ENCODE measurements at places on chromosomes 2 and 18.

DNA sequence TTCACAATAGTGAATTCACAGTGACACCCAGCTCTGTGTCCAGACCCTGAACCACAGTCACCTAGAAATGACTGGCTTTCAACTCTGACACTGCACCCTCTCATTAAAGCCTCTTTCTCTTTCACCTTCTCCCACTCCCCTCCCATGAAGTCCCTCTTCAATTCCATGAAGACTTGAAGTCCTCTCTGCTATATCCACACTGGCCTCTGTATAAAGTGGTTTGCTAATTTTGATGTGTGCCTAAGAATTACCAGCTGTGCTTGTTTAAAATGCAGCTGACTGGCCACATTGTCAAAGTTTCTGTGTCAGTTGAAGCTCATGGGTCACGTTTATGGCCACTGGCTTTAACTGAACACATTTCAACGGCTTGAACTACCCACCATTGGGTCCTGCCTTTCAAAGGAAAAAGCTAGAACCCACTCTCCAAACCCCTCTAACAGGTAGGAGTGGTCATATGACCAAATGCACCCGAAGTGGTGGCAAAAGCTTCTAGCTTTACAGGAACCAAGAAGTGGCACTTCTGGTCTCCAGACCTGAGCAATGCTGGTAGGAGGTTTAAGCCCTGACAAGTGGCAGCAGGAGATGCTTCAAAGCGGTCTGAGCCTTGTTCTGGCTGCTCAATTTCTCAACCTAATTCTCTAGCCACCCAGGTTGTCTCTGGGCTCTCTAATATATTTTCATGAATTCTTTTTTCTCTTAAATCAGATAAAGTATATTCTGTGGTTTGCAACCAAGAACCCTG is 34.2 kb downstream of the B4GALT6 start:
- DNase-seq: no peak

- DNase-seq: no peak
Observed at GRCh38 chr2:134479696-134480330, 225.9 kb downstream of the MGAT5 start.

GRCh38 chr18:34859496-34859895 is 149.4 kb downstream of the DTNA start:
- no peak for DNase-seq

DNA sequence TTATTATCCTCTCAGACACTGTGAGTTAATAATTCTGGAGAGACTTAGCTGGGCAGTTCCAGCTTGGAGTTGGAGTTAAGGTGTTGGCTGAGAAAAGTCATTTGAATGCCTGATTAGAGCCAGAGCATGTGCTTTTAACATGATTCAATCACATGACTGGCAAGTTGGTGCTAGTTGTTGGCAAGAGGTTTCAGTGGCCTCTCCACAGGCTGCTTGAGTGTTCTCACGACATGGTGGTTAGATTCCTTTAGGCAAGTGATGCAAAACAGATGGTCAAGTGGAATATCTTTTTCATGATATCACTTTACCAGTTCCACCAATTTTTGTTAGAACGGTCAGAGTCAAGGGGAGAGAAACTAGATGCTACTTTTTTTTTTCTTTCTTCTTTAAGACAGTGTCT is 262.7 kb upstream of the FN1 start:
- no peak for DNase-seq

DNA sequence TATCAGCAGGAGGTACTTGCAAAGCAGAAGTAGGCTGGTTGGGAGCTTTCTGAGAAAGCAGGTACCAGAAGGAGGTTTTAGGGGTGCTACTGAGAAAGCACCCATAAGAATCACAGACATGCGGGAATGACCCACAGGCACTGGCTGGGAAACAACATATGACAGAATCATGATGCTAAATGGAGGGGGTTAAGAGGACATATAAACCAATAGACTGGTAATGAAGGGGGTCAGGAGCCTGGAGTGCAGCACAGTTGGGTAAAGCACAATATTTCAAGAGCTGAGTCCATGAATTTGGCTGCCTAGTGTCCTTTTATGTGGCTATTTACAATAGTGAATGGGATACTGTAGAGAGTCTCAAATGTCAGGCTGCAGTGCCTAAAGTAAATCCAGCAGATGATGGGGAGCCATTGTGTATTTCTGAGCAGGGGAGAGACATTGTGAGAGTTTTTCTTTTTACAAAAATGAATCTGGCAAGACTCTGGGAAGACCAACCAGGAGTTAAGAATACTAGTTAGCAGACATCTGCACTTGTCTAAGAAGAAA is 27.6 kb upstream of the GMCL1 start:
- DNase-seq: no peak

- no peak for DNase-seq
Observed at GRCh38 chr2:221107424-221107823, 464.7 kb downstream of the EPHA4 start.

DNA sequence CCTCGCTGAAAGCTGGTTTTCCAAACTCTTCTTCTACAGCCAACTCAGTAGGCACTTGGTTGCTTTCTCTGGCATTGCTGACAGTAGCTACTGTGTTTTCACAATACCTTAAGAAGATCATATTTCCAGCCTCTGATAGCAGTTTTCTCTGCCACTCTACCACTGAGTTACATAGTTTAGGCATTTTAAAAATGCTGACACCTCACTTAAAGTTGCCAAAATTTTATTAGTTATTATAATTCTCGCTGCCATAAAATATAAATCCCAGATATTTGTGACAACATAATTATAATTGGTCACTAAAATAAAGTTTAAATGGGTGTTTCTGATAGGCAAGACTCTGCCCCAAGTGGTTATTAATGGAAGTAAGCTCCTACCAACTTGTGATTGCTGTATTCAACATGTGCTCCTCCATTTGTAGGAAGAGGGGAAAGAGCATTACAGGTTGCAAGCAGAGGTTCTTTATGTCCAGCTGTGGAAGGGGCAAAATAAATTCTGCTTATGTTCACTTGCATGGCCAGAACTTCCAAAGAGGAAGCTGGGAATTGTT is 1202.8 kb downstream of the CNTNAP5 start:
- no peak for DNase-seq

- DNase-seq: no peak
Observed at GRCh38 chr18:59492756-59493421, 133.8 kb upstream of the LMAN1 start.

GRCh38 chr2:240959941-240960308 is 38.5 kb upstream of the SNED1 start:
- peak; percentile 59 for DNase-seq

DNA sequence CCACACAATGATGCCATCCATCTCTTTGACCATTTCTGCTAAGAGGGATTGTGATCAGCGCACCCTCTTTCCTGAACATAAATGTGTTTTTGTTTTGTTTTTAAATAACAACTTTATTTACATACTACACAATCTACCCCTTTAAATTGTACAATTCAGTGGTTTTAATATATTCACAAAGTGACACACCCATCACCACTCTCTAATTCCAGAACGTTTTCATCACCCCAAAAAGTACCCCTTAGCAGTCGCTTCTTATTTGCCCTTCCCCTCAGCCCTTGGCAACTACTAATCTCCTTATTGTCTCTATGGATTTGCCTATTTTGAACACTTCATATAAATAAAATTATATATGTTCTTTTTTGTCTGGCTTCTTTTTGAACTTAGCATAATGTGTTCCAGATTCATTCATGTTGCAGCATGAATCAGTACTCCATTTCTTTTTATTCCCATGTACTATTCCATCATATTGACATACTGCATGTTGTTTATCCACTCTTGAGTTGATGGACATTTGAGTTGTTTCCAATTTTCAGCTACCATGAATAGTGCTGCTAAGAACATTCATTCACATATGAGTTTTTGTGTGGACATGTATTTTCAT is 150.9 kb upstream of the NABP1 start:
- no peak for DNase-seq

- no peak for DNase-seq
Observed at GRCh38 chr2:133143645-133144044, 424.6 kb downstream of the NCKAP5 start.

DNA sequence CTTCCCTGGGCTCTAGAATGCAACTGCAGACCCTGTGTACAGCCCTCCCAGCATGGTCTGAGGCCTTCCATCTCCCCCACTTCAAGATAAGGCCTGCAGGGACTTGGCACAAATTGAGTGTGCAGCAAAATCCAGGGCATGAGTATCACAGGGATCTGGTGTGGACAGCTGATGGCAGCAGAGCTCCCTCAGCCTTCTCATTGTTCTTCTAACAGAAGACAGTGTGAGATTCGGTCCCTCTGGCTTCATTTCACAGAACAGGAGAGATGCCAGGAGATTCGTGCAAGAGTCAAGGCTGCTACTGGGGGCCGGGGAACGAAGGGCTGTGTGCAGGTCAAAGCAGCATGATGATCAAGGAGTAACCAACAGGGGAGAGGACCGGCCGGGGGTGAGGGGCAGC is 85.8 kb downstream of the UXS1 start:
- no peak for DNase-seq

DNA sequence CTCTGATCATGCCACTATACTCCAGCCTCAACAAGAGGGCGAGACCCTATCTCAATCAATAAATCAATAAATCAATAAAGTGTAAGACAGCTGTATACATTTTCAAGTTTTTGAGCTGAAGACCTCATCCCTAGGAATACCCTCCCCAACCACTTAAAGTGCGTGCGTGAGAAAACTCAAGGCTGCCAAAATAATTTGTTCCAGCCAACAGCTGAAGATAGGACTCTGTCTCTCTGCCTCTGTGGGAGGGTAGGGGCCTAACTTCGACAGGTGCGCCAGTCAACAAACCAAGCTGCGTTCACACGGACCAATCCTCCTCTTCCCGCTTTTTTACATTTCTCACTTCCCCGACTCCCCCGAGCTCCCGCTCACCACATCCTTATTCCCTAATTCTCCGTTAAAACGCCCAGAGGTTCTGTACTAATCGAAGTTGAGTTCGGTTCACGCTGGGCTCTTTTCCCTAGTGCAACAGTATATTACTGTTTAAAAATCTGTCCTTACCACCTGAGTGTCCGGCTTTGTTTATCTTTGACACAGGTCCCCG is 618 bp downstream of the POLR2D start:
- no peak for DNase-seq

GRCh38 chr2:144517866-144518747 is 1.8 kb downstream of the ZEB2 start:
- no peak for DNase-seq

- DNase-seq: no peak
Observed at GRCh38 chr2:122328816-122329215, 573.4 kb downstream of the TSN start.

- DNase-seq: no peak
Observed at GRCh38 chr2:162116352-162116751, 35.7 kb downstream of the GCG start.

DNA sequence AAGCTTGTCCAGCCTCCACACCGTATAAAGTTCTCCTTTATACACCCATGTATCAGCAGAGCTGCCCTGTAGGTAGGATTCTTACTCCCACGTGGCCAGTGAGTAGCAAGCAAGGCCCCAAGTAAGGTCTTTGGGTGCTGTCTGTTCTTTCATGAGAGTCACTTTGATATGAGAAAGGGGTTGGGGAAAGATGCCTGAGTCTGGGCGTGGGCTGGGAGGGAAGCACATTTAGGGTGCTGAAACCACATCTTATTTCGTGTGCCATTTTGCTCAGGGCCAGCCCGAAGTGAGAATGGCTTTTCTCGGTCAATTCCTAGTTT is 436 bp upstream of the ITPRIPL1 start:
- DNase-seq: no peak

- DNase-seq: no peak
Observed at GRCh38 chr2:168490946-168491605, 35.0 kb downstream of the CERS6 start.

DNA sequence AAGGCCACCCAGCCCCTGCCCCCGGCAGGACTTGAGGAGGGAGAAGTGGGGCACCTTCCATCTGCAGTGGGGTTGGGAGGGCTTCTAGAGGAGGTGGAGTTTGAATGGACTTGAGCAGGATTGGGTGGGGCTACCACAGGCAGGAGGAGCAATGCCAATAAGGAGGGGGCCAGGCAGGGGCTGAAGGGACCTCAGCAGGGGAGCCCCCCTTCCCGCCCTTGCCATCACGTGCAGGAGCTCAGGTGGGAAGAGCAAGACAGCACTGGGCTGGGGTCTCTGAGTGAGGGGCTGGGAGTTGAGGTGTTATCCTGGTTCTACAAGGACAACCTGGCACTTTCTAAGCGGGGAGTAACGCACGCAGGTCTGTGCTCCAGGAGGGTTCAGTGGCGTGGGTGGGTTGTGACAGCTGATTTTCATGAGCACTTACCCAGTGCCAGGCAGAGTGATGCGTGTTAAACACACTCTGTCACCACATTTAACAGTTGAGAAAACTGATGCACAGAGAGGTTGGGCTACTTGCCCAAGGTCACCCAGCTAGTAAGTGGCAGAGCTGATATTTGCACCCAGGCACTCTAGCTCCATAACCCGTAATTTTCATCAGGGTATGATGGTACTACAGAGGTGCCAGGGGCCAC is 4.8 kb downstream of the CHRND start:
- DNase-seq: no peak

Measured in sigmoid colon (tissue), 7 donors.